ENCODE measurements at places on chromosomes 1 and 21.
A peak's percentile ranks its signal among the peaks of the same experiment; 100 is the strongest.

DNA sequence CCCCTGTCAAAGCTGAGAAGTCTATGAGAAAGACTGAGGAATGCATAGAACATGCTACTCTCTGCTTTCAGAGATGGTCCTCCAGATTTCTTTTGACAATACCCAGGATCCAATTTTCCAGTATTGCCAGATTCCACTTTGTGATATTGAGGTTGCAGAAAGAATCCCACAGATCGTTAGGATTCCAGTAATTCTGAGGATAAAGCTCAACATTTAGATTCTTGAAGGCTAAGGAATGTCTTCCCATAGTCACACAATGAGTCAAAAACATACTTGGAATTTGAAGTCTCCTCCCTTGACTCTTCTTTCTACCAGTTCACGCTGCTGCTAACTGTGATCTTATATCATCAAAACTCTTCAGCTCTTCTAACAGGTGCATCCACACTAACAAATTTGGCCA lies 57.1 kb downstream of the TNFSF18 start:
- no peak for DNase-seq

DNA sequence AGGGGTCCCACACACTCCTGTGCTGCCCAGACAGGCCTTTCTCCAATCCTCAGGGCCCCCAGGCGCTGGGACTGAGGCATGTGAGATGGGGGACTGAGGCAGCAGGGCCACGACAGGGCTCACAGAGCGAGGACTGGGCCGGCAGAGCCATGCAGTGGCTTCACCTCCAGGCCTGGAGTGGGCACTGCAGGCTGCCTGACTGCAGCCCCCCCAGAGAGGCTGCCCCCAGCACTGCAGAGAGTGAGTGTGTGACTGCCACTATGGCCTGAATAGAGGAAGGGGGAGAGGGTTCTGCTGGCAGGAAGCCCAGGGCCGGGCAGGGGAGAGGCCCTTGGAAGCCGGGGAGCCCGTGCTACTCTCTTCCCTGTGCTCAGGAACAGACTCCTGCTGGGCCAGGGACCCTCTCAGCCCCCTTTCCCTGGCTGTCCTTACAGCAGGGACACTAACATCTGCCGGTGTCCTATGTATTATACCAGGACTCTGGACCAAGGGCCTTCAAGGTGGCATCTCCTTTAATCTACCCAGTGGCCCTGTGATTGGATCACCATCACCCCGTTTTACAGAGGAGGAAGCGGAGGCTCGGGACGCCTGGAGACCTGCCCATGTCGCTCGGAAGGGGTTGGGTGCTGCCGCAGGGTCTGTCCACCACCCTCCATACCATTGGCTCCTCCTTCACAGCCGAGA lies 20.2 kb upstream of the PLEKHG5 start:
- DNase-seq: no peak

DNA sequence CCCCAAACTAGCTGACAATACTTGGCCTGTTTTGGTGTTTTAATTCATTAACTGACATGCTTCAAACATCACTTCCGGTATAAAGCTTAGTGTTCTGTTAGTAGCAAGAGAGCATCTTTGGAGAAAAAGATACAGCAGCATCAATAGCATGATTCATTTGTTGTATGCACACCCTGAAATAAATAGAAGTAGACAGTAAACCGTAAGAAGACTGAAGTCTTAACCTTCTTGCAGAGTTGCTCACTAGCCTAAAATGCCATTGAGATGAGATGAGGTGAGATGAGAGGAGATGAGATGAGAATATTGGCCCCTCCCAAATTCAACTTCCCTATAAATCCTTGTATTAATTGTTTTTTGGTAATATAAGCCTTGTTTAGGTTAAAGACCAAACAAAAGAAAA lies 108.8 kb downstream of the TNFSF18 start:
- no peak for DNase-seq

- DNase-seq: no peak
Measured at GRCh38 chr1:149879556-149879955, 19.8 kb upstream of the BOLA1 start.

DNA sequence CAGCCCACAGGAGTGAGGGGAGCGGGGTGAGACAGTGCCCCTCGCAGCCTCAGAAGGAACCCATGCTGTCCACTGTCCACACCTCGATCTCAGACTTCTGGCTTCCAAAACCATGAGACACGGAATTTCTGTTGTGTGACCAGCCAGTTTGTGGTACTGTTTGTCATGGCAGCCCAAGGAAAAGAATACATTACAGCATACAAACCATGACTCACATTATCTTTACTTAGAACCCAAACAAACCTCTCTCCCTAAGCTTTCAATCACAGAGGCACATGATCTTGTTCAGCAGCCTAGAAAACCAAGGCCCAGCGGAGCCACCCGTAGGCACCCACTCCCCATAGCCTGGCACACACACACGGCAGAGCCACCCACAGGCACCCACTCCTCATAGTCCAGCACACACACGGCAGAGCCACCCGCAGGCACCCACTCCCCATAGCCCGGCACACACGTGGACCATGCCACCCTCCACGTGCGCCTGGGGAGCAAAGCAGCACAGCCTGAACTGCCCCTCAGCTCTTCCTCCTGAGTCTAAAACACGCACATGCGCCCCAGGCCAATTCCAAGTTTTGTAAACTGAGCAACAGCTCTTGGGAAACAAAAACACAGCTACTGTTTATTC lies 458 bp upstream of the KRTAP10-4 start:
- DNase-seq: no peak

GRCh38 chr1:32394890-32395432 lies 720 bp upstream of the BSDC1 start:
- DNase-seq: no peak

GRCh38 chr1:14143777-14144176 lies 443.8 kb downstream of the PRDM2 start:
- DNase-seq: no peak

DNA sequence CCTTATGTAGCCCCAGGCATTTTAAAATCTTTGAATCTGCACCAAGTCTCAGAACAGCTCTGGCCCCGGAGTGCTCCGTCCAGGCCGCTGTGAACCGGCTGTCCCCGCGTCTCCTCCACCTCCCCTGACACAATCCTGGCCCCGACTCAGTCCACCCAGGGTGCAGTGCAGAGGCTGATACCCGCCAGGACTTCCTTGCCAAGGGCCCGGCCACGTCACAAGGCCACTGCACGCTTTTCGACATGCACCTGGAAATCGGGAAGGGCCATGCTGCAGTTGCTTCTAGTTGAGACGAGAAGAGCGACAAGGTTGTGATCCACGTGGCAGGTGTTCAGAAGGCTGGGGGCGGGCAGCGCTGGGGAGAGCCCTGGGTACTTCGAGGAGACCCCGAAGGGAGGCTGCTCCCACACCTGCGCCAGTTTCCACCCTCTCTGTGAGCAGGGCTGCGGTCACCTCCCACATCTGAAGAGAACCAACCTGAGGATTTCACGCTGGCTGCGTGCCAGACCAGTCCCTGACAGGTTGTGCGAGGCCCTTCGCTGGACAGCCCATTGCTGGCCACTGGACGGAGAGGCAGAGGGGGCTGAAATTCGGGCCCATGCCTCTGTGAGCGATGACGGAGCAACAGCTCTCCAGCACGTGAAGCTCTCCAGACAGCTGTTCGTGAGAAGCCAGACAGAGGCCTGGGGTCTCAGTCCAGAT lies 6.7 kb downstream of the VWA1 start:
- no peak for DNase-seq

GRCh38 chr1:106768501-106768900 lies 288.0 kb upstream of the PRMT6 start:
- no peak for DNase-seq

- no peak for DNase-seq
Measured at GRCh38 chr1:17577907-17578297, 38.4 kb downstream of the ARHGEF10L start.

DNA sequence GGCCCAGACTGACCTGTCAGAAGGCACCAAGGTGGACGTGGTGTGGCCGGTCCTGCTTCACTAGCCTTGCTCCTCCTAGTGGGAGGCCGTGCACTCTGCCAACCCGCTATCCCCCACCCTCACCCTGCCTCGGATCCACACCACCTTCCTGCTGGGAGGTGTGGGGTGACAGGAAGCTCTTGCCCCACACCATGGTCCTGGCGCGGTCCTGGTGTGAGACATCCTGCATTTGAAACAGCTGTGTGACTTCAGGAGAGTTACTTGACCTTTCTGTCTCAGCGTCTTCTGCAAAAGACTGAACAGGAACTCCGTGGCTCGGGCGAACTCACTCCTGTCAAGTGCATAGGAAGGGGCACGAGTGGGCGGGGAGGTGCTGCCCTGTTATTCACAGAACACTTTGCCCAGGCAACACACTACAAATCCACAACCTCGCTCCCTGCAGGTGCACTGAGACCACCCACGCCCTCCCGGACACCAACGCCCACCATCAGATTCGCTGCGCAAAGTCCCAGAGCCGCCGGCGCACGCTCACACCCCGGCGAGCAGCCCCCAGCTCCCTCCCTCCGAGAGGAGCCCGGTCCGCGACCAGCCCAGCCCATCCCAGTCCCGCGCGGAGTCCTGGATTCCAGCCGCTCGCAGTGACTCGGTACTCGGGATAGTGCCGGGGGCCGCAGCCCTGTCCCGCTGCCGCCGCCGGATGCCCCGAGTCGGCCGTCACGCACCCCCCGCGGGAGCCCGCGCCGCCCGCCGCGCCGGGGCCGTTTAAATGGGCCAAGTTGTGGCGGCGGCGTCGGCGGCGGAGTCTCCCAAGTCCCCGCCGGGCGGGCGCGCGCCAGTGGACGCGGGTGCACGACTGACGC lies at the start of gene SAMD11:
TSS of gene SAMD11 (plus strand) at position 793 of the 860 bp plus-strand sequence. CDS start 509 bp downstream, outside the sequence.
- peak; percentile 89 for DNase-seq

DNA sequence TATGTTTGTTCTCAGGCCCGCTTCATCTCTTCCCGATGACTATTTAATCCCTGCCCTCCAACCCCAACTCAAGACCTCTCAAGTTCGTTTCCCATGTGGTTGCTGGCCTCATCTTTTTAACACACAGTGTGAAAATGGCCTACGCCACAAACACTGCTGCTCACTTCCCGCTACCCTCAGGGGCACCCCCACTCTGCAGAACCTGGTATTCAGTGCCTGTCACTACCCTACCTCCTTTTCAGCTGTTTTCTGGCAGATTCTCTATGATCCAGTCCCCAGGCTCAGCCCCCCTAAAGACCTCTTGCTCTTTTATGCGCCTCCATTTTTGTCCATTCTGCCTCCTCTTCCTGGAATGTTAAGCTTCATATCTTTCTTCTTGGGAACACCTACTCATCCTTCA lies 152.6 kb upstream of the C1orf174 start:
- DNase-seq: no peak

DNA sequence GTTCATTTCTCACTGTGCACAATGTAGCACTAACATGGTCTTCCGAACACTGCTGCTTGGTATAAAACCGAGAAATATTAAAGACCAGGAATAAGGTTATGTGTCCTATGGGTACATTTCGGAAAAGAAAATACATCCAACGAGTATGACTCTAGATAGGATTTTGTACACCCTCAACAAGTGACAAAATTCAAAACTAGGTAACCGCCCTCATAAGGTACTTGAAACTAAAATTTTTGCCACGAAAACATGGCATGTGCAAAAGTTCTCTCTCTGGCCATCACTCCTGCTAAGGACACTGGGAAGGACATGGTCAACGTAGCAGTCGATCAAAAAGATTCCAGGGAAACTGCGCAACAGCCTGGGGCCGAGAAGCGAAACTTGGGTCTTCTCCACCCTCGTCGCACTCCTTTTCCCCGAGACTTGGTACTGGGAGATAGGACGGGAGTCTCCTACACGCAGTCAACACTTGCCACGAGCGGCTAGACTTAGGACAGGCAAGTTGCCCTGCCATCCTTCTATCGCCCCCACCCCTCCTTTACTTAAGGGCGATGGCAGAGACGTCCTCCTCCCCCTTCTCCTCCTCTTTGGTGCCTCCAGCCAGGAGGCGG lies 338 bp upstream of the TOR1AIP1 start:
- DNase-seq: no peak

GRCh38 chr1:116806245-116806644 lies 52.0 kb downstream of the CD2 start:
- no peak for DNase-seq

- DNase-seq: peak; percentile 73
Measured at GRCh38 chr1:19341201-19342061, 29.3 kb downstream of the SLC66A1 start.

DNA sequence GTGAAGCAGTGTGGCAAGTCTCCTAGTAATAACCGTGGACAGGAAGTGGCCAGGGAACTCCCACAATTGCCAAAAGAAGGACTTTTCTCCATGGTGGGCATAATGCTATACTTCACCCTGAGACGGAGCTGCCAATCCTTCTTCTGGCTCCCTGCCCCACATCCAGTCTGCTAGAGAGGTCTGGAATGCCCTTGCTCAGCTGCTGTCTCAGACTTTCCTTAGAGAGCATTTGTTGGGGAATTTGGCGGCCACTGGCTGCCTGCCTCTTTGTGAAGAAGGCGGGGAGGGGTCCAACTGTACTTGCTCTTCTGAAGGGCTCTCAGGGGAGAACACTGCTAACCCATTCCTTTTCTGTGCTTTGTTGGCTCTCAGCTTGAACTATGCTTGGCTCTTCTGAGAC lies 123.7 kb upstream of the EDN2 start:
- DNase-seq: peak; percentile 72

DNA sequence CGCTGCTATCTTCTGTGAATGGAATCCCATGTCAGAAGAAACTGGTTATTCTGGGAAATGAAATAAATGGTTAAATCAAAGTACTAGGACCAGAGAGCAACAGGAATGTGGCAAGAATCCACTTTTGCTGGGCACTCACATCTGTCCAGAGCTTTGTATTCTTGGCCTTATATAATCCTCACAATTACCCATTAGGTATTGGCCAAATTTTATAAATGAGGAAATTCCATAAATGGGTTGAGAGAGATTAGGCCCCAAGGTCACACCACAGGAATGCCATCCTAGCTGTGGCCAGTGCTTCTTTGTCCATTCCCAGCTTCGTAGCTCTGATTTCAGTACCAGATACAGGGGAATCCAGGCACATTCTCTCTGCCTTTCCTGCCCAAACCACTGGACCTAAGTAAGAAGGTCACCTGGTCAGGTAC lies 76.1 kb upstream of the HOOK1 start:
- DNase-seq: no peak

DNA sequence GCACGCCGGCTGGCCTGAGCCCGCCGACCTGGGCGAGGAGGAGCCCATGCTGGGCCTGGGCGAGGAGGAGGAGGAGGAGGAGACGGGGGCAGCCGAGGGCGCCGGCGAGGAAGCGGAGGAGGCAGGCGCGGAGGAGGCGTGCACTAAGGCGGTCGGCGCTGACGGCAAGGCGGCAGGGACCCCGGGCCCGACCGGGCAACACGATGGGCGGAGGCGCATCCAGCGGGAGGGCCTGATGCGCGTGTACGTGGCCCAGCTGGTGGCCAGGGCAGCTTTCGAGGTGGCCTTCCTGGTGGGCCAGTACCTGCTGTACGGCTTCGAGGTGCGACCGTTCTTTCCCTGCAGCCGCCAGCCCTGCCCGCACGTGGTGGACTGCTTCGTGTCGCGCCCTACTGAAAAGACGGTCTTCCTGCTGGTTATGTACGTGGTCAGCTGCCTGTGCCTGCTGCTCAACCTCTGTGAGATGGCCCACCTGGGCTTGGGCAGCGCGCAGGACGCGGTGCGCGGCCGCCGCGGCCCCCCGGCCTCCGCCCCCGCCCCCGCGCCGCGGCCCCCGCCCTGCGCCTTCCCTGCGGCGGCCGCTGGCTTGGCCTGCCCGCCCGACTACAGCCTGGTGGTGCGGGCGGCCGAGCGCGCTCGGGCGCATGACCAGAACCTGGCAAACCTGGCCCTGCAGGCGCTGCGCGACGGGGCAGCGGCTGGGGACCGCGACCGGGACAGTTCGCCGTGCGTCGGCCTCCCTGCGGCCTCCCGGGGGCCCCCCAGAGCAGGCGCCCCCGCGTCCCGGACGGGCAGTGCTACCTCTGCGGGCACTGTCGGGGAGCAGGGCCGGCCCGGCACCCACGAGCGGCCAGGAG lies 7.2 kb upstream of the IBA57 start:
- DNase-seq: peak; percentile 53
